ENCODE measurements at places on chromosomes 4 and X.

GRCh38 chrX:56728321-56728720 is 722 bp upstream of the NBDY start:
- no peak for DNase-seq

DNA sequence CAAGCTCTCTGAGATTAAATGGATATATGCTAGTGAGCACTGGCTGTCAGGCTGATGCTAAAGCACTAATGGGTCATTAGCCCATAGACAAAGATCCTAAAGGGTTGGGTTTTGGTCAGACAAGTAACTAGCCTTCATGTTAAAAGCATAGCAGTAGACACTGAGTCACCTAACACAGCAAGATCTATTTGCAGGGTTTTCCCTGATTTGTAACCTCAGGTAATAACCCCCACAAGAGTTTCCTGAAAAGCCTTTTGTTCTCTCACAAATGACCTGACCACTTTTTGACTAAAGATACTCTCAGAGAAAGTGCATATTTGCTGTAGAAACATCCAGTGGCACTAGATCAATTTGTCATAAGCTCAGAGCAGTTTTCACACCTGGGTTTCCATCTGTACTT is 251.1 kb upstream of the TEX13A start:
- no peak for DNase-seq

GRCh38 chrX:24508375-24508774 is 43.3 kb downstream of the PDK3 start:
- DNase-seq, result no peak

- DNase-seq, result no peak
Measured at GRCh38 chr4:177246641-177247584, 62.8 kb upstream of the NEIL3 start.

- no peak for DNase-seq
Measured at GRCh38 chr4:14100349-14100748, 472.8 kb upstream of the BOD1L1 start.

DNA sequence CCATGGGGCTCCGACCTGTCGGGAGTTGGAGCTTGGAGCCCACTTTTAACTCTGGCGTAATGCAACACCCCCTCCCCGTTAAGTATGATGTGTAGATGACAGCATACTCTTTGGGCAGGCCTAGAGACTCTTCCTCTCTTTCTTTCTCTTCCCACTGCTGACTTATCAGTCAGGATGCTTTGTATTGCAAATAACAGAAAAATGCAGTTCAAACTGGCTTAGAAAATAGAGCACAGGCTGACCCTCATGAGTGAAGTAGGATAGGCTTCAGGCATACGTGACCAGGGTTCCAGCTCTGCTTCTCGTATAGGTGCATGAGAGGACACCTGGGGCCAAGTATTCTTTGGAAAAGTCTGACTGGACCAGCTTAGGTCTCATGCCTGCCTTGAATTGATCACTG is 23.3 kb upstream of the RNF4 start:
- no peak for DNase-seq

DNA sequence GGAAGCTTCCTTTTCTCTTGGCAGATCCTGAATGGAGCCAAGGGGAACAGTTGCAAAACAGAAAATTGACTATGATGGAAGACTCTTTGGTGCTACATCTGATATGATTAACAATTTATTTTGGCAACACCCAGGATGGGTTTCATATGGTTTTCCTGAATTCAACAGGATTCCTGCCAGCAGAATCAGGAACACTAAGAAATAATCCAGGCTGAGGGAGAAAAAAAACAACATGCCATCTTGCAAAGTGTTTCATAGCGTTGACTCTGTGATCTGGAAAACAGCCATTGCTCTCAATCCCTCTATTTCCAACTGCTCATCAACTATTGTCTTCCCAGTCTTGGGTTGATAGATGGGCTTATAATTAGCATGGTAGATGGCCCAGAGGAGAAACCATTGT is 303.8 kb upstream of the KLF3 start:
- no peak for DNase-seq

DNA sequence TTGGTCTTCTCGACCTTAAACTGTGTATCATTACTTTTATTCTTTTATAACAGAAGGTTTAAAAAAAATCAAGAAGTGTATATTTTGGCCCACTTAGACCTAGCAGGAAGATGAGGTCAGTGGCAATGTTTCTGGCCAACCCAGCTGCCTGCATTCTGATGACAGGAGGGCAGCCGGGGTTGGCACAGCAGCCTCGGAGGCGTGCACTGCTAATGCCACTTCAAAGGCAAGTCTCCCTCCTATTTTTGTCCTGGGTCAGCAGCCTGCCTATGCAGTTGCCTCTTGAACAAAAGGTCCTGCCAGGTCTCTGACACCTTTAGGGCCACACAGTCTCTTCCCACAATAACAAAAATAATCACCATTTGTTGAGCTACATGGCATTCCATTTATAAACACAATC is 89.4 kb upstream of the MYOZ2 start:
- no peak for DNase-seq

DNA sequence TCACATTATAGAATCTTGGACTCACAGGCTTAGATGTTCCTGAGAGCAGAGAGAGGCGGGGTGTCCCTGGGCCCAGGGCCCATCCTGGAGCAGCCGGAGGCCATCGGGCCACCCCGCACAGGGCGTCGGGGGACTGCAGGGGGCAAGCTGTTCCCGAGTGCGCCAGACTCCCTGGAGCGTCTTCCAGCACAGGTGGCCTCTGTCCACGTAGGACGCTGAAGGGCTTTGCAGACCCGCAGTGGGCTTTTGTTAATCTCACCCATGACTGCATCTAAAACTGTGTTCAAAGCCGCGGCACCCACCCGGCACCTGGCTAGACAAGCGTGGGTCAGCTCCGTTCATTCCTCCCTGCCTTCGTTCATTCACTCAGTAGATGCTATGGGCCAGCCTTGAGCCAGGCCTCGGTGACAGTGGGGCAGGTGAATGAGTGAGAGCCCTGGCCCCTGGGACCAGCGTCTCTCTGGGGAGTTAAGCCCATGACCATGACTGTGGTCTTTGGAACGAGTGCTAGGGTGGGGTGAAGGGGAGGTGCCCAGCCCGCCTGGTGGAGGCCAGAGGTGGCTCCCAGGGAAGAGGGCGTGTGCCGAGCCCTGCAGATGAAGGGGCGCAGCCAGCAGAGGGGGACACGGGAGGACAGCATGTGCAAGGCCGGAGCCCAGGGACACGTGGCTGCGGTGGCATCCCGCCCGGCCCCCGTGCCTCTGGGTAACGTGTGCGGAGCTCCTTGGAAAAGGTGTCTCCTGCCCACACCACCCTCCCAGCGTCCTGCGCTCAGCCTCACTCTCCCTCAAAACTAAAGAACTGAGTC is 98.3 kb downstream of the HMX1 start:
- DNase-seq, result no peak

GRCh38 chr4:48244665-48245064 is 25.0 kb downstream of the TEC start:
- DNase-seq, result no peak

DNA sequence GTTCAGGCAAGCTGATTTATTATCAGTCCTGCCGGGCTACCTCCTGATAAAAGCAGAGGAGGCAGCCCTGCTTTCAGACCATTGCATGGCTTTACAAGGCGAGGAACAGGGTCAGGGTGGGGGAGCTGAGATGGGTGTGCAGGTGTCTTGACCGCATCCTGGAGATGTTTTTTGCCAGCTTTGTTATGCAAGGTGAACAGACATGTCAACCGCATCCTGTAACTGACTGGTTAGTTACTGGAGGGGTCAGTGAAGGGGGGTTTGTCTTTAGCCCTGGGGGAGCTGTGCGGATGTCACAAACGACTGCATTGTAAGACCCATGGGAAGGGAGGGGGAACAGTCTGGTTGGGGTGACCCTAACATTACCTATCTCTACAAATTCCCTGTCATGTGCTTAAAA is 10.0 kb downstream of the ADAM29 start:
- DNase-seq, result no peak

DNA sequence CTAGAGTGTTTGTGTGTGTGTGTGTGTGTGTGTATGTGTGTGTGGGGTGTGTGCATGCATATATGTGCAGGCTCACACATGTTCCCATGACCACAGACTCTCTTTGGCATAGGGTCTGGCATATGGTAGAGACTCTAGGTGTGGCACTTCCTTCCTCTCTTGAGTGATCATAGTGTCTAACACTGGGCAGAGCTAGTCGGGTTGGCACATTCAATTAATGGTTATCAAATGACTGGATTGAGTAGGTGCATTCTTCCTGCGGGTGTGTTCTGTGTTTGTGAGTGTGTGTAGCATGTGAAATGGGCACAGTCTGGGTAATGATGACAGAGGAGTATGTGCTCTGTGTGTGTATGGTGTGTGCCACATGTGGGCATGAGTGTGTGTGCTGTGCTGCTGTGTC is 106.5 kb downstream of the EFNB1 start:
- DNase-seq, result no peak

GRCh38 chrX:26778320-26778888 is 562.4 kb downstream of the MAGEB5 start:
- DNase-seq, result no peak

DNA sequence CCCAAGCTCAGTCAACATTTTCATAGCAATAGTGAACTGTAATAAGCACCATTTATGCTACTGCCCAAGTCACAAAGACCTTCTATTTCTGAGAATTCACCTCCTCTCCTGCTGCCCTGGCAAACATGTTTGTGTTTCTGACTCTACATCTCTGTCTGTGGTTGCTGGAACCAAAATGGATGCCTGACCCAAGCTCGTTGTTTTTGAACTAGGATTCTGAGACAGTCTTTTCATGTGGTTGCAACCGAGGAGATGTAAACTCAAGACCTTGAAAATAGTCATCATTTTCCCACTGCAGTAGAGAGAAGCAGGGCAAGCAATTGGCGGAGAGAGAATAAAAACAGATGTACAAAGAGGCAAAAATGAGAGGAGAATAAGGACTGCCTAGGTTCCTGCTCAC is 160.2 kb downstream of the RAB28 start:
- no peak for DNase-seq

GRCh38 chr4:2937146-2937857 is 25.9 kb downstream of the NOP14 start:
- DNase-seq, result no peak

DNA sequence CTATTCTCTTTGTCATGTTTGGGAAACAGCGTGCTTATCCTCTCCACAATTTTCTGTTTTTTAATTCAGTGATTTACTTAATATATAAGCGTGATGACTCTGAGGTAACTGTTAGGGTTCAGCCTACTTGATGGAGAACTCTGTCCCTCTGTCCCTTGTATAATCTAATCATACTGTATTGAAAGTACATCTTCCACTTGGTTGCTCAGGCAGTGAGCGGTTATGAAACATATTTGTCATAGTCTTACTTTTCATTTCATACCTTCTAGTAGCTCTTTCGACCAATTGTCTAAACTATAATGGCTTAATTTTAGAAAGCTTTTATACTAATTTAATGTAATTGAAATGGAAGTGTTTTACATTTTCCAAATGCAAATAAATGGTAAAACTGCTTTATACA is 469.0 kb downstream of the TLL1 start:
- DNase-seq, result no peak

GRCh38 chrX:11632732-11633131 is 33.0 kb downstream of the ARHGAP6 start:
- no peak for DNase-seq

GRCh38 chr4:95283320-95283719 is 265.5 kb downstream of the UNC5C start:
- no peak for DNase-seq

GRCh38 chr4:153318696-153319320 is 25.7 kb upstream of the MND1 start:
- peak; percentile 50 for DNase-seq

GRCh38 chr4:84932462-84932861 is 34.0 kb downstream of the WDFY3 start:
- DNase-seq, result no peak

DNA sequence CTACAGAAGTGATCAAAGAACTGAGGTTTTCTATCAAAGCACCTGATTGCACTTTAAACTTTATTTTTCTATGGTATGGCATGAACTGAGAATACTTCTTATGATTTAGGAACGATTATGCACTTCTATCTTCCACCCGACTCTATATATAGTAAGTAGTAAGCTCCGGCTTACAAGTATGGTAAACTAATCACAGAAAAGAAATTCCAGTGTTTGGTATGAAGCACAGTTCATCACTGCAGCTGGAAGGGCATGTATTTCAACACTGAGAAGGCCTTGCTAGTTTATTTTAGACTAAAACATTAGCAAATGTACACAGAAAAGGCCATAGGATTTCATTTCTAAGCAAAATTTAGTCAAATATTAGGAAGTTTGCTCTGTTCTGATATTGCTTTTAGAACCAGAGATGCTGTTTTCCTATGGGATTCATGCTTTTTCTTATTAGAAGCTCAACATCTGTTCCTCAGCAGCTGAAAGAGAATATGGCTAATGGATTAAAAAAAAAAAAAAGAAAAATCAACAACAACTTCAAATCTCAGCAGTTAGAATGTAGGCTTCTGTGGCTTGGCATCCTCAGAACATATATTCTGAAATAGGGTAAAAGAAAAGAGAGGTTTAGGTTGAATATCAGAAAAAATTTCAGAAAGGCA is 273.5 kb downstream of the C4orf33 start:
- DNase-seq, result no peak

DNA sequence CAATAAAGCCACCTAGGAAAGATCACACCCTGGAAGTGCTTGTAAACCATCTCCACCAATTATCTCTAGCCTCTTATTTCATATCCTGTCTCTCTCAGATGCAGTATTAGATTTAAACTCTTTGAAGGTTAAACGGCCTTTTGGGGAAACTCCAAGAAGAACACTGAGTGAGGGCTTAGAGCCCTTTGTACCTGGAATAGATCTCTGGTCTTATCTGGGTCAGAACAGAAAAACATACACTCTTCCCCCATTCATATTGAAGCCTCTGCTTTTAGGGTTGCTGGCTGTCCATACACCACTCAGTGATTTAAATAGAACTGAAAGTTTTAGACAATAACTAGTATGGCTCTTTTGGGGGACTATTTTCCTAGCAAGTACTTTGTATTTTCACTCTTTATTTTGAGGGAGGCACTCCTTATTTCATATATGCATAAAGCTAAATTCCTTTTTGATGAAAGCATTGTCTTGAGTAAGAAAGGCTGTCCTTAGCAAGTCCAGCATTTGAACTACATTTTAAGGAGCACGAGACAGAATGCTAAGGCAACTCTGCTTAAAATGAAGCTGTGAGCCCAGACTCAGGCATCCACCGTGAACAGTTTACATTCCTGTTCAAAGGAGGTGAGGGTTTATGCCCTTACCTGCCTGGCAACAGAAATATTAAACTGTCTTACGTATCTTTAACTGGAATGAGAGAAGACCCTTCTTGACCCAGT is 17.4 kb downstream of the YY2 start:
- DNase-seq, result no peak

DNA sequence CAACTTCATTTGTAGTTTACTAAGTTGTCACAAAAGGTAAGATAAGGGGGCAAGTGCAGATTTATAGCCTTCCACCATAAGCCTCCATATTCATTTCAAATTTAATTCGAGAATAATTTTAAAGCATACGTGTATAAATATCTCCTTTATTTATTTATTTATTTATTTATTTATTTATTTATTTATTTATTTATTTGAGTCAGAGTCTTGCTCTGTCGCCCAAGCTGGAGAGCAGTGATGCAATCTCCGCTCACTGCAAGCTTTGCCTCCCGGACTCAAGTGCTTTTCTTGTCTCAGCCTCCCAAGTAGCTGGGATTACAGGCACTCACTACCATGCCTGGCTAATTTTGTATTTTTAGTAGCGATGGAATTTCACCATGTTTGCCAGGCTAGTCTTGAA is 523.4 kb downstream of the FAT4 start:
- no peak for DNase-seq

- peak; percentile 75 for DNase-seq
Measured at GRCh38 chrX:153554519-153555167, 37.2 kb downstream of the ATP2B3 start.

- DNase-seq, result no peak
Measured at GRCh38 chr4:53307210-53307609, 58.7 kb downstream of the SCFD2 start.

GRCh38 chrX:50725310-50725709 is 88.7 kb downstream of the SHROOM4 start:
- DNase-seq, result no peak

All from activated naive CD4-positive, alpha-beta T cell treated with anti-CD3 and anti-CD28 coated beads for 36 hours (primary cell).